ENCODE measurements at places on chromosomes 13 and 19.

GRCh38 chr13:100527644-100528043 is 60.9 kb downstream of the GGACT start:
- DNase-seq, result no peak

- peak; percentile 55 for DNase-seq
Observed at GRCh38 chr13:40200273-40200978, 466.0 kb downstream of the FOXO1 start.

- DNase-seq, result peak; percentile 34
Observed at GRCh38 chr19:7870571-7871436, 3.4 kb downstream of the PRR36 start.

DNA sequence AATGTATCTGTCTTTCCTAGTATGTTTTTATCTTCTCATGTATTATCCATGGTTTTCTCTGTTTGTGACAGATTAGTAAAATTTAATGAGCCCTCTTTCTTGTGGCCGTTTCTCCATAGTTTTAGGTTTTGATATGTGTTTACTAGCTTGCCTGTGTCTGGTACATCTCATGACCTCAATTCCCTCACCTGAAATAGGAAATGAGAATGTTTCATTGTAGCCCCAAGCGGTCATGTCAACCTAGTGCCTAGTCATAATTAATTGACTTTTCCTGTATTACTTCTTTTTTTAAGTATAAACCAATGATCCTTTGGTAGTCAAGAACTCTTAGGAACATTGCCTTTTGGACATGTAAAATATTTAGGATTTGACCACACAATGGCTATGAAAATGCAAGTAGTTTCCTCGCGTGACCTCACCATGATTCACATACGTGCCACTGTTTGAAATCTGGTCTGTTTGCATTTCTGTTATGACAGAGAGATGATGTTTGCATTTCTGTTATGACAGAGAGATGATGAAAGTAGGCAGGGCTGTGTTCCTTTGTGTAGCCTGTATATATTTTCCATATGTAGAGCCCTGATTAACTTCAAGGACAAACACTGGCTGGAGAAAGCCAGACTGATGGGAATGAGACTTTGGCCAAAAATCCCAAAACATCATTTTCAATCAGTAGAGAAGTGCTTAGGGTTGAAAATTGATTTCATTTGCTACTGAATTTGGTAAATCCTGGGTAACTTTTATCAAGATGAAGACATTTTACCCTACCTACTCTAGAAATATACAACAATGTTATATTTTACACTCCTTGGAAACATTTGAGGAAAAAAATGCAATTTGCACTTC is 104.8 kb downstream of the TNFRSF19 start:
- DNase-seq, result no peak

- no peak for DNase-seq
Observed at GRCh38 chr19:55079400-55080038, 3.9 kb downstream of the EPS8L1 start.

- DNase-seq, result peak; percentile 46
Observed at GRCh38 chr13:51419001-51419636, 33.7 kb downstream of the INTS6 start.

GRCh38 chr13:79642596-79642995 is 161.6 kb downstream of the NDFIP2 start:
- no peak for DNase-seq

DNA sequence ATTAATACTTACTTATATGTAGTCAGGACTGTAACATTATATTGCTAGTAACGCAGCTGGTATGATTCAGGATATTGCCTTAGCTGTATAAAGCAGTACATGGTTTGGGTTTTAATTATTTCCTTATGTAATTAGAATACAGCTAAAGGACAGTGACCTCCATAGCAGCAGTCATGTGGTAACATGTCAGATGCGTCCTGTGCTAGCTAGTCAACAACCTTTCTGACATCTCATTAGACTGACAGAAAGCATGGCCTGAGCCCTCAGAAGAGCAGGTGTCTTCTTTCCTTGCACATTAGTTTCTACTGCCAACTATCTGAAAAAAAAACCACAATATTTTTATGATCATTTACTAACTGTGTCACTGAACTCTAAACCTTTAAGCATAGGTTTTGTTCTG is 122.2 kb downstream of the MAB21L1 start:
- no peak for DNase-seq

GRCh38 chr13:112261924-112262323 is 114.2 kb upstream of the SPACA7 start:
- DNase-seq, result no peak

GRCh38 chr13:92473765-92474475 is 752.7 kb upstream of the GPC6 start:
- DNase-seq, result no peak

DNA sequence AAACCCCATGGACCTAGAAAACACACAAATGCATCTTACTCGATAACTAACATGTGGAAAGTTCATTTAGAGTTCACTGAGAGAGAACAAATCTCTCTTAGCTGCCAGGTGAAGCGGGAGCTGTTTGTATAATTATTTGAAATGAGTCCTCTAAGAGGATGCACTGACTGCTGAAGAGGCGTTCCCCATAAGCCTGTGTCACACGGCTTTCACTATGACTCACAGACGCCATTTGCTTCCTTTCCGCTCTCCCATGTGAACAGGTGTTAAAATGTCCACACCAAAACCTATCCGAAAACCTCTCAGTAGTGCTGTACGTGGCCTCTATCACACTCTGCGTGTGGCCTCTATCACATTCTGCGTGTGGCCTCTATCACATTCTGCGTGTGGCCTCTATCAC is 101.8 kb downstream of the SOX1 start:
- no peak for DNase-seq

DNA sequence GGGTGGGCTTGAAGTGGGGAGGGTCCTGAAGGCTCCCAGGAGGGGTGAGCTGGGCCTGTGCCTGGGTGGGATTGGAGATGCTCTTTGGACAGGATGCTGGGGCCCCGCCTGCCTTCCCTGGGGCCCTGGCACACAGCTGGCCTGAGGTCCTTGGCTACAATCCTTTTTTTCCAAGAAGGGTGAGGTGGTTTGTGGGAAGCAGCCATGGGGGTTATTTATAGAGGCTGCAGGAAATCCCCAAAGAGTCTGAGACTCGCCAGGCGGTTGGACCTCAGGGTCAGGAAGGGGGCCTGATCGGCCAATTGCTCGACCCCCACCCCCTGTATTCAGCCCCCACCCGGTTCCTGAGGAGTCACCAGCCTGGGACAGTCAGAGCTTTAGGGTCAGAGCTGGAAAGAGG is 10.0 kb downstream of the GTPBP3 start:
- DNase-seq, result peak; percentile 17

- peak; percentile 9 for DNase-seq
Observed at GRCh38 chr13:26923824-26924605, 163.4 kb upstream of the GPR12 start.

DNA sequence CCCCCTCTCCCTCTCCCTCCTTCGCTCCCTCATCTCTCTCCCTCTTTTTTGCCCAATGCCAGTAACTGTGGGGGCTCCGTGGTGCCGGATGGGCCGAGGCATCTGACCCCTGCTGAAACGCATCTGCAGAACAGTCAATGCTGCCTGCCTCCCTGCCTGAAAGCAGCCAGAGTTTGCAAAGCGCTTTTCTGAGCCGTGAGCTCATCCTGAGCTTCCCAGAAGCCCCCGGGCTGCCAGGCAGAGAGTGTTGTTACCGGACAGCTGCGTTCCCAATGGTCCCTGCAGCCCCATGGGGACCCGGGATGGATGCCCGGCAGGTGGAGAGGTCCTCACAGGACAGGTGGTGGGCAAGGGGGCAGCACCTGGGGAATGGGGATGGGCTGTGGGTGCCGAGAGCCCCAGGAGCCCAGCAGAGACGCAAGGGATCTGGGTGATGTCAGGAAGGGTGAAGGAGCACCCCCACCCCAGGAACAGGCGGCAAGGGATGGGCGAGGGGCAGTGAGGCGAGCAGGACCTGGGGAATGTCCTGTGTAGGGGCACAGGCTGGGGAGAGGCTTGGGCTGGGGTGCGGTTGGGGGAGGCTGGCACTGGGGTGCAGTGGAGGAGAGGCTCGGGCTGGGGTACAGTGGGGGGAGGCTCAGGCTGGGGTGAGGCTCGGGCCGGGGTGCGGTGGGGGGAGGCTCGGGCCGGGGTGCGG is 33.0 kb downstream of the GPX4 start:
- no peak for DNase-seq

DNA sequence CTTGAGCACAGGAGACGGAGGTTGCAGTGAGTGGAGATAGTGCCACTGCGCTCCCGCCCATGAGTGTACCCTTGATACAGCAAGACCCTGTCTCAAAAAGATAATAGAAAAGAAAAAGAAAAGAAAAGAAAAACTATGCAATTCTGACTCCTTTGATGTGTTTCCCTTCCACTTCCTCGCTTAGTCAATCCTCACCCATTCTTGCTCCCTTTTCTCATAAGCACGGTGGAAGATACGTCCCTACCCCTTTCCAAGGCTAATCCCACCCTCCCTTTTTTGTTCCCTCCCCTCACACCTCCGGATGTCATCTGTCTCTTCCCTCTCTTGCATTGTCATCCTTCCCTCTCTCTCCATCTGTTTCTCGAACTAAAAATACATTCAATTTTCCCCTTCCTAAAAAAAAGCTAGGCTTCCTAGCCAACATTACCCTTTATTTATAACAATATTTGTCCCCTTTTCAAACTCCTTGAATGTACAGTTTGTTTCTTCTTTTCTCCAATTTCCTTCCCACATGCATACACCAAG is 40.5 kb upstream of the ITM2B start:
- DNase-seq, result peak; percentile 35

- DNase-seq, result peak; percentile 59
Observed at GRCh38 chr13:46507981-46508380, 45.0 kb upstream of the LRCH1 start.

DNA sequence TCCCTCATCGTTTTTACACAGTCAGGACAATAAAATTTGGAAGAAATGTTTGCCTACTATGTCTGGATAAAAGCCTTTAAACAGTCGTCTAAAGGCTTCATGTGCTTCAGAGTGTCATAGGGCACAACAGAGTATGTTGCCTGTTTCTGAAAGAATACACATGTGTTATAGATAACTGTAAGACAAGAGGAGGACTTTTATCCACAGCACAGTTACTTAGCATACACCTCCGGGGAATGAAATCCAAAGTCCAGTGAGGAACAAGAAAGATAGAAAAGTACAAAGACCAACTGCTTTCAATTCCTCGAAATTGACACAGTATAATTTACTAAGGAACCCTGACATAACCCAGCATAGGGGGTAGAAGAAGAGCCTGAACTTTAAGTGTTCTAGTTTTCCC is 835.6 kb downstream of the PCDH17 start:
- no peak for DNase-seq

DNA sequence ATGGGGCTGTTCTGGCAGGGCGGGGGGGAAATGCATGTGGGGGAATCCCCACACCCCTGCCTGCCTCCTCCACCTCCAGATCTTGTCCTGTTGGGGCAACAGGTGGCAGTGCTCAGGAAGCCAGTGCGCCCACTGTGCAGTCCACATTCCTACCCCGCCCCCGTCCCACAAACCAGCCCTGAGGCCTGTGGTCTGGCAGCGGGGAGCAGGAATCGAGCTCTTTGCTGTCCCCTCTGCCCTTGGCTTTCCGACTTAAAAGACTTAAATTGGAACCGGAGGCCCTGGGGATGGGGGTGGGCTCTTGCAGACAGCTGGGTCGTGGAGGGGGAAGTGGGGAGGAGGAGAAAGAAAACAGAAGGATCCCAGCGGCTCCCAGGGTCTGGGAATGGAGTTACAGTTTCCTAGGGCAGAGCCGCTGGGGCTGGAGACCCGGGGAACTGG is 4.3 kb downstream of the NANOS3 start:
- no peak for DNase-seq

GRCh38 chr19:610071-610800 is 20.6 kb downstream of the HCN2 start:
- DNase-seq, result no peak

GRCh38 chr19:16737911-16738310 is 18.3 kb downstream of the NWD1 start:
- DNase-seq, result no peak

GRCh38 chr19:44626048-44626624 is 12.8 kb downstream of the IGSF23 start:
- no peak for DNase-seq

DNA sequence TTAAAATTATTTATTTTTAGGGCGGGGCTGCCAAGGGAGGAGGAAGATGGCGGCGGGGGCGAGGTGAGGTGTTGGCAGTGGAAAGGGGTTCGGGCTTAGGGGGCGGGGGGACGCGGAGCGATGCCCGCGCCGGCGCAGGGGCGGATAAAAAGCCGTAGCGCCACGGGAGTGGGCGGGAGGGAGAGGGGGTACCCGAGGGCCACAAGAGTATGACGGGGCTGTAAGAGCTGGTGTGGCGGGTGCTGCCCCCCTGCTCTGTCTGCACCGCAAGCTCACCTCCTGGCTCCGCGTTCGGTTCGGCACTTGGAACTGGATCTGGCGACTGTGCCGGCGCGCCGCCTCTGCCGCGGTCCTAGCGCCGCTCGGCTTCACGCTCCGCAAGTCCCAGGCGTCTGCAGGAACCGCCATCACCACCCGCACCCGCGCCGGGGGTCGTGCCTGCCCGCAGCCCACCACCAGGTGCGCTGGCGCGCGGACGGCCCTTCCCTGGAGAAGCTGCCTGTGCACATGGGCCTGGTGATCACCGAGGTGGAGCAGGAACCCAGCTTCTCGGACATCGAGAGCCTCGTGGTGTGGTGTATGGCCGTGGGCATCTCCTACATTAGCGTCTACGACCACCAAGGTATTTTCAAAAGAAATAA is 265.2 kb upstream of the SGCG start:
- DNase-seq, result no peak

DNA sequence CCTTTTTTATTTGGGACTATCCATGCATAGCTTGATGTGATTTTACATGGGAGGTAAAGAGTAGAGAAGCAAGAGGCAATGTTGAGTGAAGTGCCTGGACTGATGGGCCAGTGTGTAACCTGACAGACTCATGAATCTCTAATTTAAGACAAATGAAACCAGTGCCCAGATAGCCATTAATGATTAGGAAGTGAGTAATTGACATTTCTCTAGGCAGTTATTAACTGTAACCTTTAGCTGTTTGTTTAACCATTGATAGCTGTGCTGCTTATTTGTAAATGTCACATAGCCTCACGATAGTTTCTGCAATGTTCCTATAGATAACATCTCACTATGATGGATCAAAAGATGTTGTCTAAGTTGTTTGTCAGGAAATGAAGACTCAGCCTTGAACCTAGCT is 1047.5 kb upstream of the SPRY2 start:
- no peak for DNase-seq

DNA sequence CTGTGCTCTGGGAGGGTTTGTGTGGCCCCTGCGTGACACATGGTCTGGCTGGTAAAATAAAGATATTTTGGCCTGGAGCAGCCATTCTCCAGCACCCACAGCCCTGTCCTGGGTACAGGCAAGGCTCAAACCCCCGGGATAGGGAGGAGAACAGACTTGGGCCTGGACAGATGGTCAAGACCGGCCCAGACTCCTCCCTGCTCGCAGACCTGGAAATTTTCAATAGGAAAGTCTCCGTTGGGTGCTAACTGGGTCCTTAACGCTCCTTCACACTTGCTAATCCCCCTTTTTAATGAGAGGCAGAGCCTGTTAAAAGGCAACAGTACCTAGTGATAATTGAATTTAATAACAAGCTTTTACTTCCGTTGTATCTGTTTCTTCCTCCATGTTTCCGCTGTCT is 2.5 kb downstream of the PALM start:
- no peak for DNase-seq

- DNase-seq, result no peak
Observed at GRCh38 chr19:11425719-11426457, 6.8 kb upstream of the RGL3 start.

All from suppressor macrophage treated with lipopolysaccharide for 4 hours (primary cell).